Mononuclear cell (primary cell): ENCODE measurements at places on chromosomes 16 and 17. TPM values are rescaled to one million over a fixed set of nuclear protein-coding genes. Genes with fewer than 3 reads are reported as not detected.

CCDC200 gene
- 0.31 TPM for total RNA-seq

VPS4A gene
- total RNA-seq = 35.5 TPM

TBX4 gene
- total RNA-seq = under 0.01 TPM

MYL4 gene
- total RNA-seq = not detected

XAF1 gene
- 33.1 TPM for total RNA-seq

CES1 gene
- total RNA-seq = 27.1 TPM

NLRC5 gene
- 246 TPM for total RNA-seq

ZDHHC1 gene
- 0.63 TPM for total RNA-seq

IL17C gene
- 0.21 TPM for total RNA-seq

SLC38A8 gene
- total RNA-seq = not detected

KRTAP9-4 gene
- not detected for total RNA-seq

ABCC11 gene
- 0.52 TPM for total RNA-seq

KRTAP3-2 gene
- not detected for total RNA-seq

CCL4 gene
- total RNA-seq = 482 TPM

MINK1 gene
- total RNA-seq = 68.8 TPM

SYNGR3 gene
- 2.9 TPM for total RNA-seq

TPSG1 gene
- not detected for total RNA-seq

CSH2 gene
- total RNA-seq = 0.10 TPM

GAST gene
- not detected for total RNA-seq

MXRA7 gene
- 10.3 TPM for total RNA-seq

ADAD2 gene
- total RNA-seq = not detected

WNT3 gene
- total RNA-seq = 0.10 TPM

TMIGD1 gene
- total RNA-seq = not detected

LRRC59 gene
- 59.2 TPM for total RNA-seq

PRR15L gene
- not detected for total RNA-seq

KRTAP1-1 gene
- not detected for total RNA-seq
